ENCODE measurements at places on chromosomes 2 and 18.

- H3K4me3 ChIP-seq, result no peak overlapping the region
- H3K4me1 ChIP-seq, result peaks cover 20% of the 10 kb centered on the region
- no peaks in the 10 kb centered on the region for H3K27me3 ChIP-seq
- H3K36me3 ChIP-seq, result no peaks in the 10 kb centered on the region
Observed at GRCh38 chr2:220510668-220511067, 883.2 kb downstream of the SLC4A3 start.

DNA sequence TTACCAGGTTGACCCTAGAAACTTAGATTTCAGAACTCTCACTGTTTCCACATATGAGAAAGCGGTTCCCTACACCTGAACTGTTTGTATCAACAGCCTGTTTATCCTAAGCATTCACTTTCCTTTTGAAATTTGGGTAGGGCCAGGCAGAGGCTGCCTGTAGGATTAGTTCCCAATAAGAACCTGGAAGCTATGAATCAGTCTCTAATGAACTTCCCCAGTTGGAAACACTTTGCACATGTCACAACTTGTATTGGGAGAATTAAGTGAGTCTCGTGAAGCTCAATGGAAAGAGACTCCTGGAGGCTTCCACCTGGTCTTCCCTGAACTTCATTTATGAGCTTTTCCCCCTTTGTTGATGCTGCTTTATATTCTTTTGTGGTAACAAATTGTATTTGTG is 486.6 kb upstream of the HS6ST1 start:
- no peaks in the 10 kb centered on the region for H3K27me3 ChIP-seq
- H3K4me1 ChIP-seq, result no peaks in the 10 kb centered on the region
- H3K36me3 ChIP-seq, result no peaks in the 10 kb centered on the region
- H3K4me3 ChIP-seq, result no peak overlapping the region

GRCh38 chr18:78518805-78519204 is 460.8 kb upstream of the SALL3 start:
- H3K4me3 ChIP-seq, result no peak overlapping the region
- H3K36me3 ChIP-seq, result no peaks in the 10 kb centered on the region
- peaks cover 5% of the 10 kb centered on the region for H3K4me1 ChIP-seq
- H3K27me3 ChIP-seq, result no peaks in the 10 kb centered on the region

GRCh38 chr2:205789906-205790305 is 107.6 kb downstream of the NRP2 start:
- no peak overlapping the region for H3K27ac ChIP-seq
- H3K4me3 ChIP-seq, result no peak overlapping the region

GRCh38 chr2:102771114-102771513 is 9.3 kb downstream of the TMEM182 start:
- peaks cover 25% of the 10 kb centered on the region for H3K36me3 ChIP-seq
- H3K27ac ChIP-seq, result no peak overlapping the region
- no peaks in the 10 kb centered on the region for H3K27me3 ChIP-seq
- peaks cover 3% of the 10 kb centered on the region for H3K4me1 ChIP-seq

GRCh38 chr2:131145040-131145439 is 39.9 kb downstream of the PLEKHB2 start:
- no peaks in the 10 kb centered on the region for H3K27me3 ChIP-seq
- no peak overlapping the region for H3K4me3 ChIP-seq
- peaks cover 32% of the 10 kb centered on the region for H3K36me3 ChIP-seq
- no peak for DNase-seq

DNA sequence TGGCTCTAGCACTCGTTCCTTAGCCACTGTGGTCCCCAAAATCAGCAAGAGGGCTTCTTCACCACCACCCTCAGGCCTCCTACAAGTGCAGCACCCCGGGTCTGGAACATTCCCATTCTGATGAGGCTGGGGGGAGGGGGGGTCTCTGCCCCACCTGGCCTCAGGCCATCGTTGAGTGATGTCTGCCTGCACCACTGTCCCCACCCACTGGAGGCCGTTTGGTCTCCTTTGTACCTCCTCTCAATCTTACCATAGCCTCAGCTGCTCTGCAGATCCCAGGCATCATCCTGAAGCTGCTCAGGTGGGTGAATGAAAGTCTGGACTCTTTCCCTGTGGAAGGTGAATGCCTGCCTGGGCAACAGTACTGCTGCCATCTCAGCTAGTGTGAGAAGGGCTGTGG is 42.3 kb downstream of the WDR75 start:
- H3K36me3 ChIP-seq, result no peaks in the 10 kb centered on the region
- no peak overlapping the region for H3K4me3 ChIP-seq
- peaks cover 9% of the 10 kb centered on the region for H3K4me1 ChIP-seq
- H3K27ac ChIP-seq, result no peak overlapping the region
- DNase-seq, result no peak
- H3K27me3 ChIP-seq, result no peaks in the 10 kb centered on the region

DNA sequence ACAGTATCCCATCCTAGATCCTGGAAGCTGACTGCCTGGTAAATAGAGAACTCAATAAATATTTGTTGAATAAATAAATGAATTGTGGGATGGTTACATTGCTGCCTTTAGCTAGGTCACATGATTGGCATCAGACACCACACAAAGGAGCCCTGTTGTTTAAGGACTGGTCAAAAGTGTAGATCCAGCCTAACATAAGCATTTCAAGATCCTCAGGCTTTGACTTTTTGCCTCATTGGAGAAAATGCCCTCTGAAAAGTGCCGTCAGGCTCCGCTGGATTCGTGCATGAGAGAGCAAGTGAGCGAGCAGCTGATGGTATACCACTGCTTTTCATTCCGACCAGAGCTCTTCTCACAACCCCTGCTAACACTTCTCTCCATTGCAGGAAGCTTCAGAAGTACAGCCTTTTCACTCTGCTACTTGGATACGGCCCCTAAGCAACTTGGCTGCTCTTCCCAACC is 1.3 kb upstream of the ZNF24 start:
- no peaks in the 10 kb centered on the region for H3K27me3 ChIP-seq
- H3K27ac ChIP-seq, result peak overlapping the region; percentile 96
- H3K4me1 ChIP-seq, result peaks cover 28% of the 10 kb centered on the region
- DNase-seq, result no peak
- peaks cover 6% of the 10 kb centered on the region for H3K36me3 ChIP-seq
- H3K4me3 ChIP-seq, result peak overlapping the region; percentile 99

DNA sequence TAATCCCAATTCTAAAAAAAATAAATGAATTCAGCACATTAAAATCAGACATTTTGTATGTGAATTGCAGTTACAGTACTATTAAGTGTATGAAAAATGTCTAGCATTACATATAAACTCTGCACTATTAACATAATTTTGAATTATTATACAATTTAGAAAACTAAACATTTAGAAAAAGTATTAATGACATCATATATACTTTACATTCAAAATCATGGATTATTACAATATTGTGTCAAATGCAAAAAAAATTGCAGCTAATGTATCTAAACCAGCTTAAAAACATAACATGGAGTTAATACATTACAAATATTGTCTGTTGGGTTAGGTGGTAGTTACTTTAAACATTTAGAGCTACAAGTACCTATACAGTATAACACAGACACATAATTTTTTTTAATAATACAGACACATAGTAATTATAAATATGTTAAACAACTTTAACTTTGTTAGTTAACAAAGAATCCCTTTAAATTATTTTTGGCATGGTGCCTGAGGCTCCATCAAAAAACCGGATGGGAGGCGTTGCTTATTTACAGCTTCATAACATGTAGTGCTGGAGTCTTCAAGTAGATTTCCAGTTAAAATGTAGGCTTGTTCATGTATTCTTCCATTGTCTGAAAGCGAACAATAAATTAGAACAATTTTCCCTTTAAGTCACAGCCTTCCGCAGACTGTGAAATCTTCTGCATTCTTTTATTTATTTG is 79.1 kb downstream of the AP1S3 start:
- no peak overlapping the region for H3K4me3 ChIP-seq
- no peak for DNase-seq
- H3K4me1 ChIP-seq, result peaks cover 11% of the 10 kb centered on the region
- H3K36me3 ChIP-seq, result no peaks in the 10 kb centered on the region
- H3K27me3 ChIP-seq, result no peaks in the 10 kb centered on the region
- no peak overlapping the region for H3K27ac ChIP-seq

- H3K36me3 ChIP-seq, result no peaks in the 10 kb centered on the region
- H3K4me3 ChIP-seq, result no peak overlapping the region
- no peak for DNase-seq
- no peak overlapping the region for H3K27ac ChIP-seq
- no peaks in the 10 kb centered on the region for H3K4me1 ChIP-seq
Observed at GRCh38 chr2:1341404-1342120, 71.7 kb upstream of the TPO start.

DNA sequence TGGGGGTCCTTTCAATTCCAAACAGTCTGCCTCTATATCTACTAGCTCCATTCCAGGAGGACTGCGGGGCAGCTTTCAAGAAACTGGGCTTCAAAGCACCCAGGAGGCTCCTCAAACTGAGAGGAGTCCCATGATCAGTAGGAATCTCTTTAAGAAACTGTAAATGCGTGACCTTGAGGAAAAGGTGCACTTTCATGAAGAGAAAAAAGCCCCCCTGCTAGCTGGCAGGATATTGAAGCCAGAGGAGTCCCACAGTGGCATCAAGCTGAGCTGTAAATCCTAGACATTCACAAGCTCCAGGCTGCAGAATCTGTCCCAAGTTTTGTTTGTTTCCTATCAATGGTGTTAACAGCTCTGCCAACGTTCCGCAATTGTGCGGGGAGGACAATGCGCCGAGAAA is 790.1 kb downstream of the SLC4A3 start:
- no peaks in the 10 kb centered on the region for H3K36me3 ChIP-seq
- DNase-seq, result no peak
- H3K4me1 ChIP-seq, result peaks cover 16% of the 10 kb centered on the region
- H3K27me3 ChIP-seq, result peaks cover 2% of the 10 kb centered on the region
- H3K27ac ChIP-seq, result no peak overlapping the region

- no peaks in the 10 kb centered on the region for H3K27me3 ChIP-seq
- DNase-seq, result peak; percentile 66
- H3K4me3 ChIP-seq, result no peak overlapping the region
- H3K36me3 ChIP-seq, result peaks cover 23% of the 10 kb centered on the region
- H3K4me1 ChIP-seq, result peaks cover 11% of the 10 kb centered on the region
Observed at GRCh38 chr2:239162141-239162821, 238.5 kb downstream of the HDAC4 start.

GRCh38 chr2:105571445-105571987 is 172.7 kb upstream of the FHL2 start:
- peaks cover 13% of the 10 kb centered on the region for H3K4me1 ChIP-seq
- no peak overlapping the region for H3K27ac ChIP-seq
- H3K4me3 ChIP-seq, result no peak overlapping the region
- peaks cover 30% of the 10 kb centered on the region for H3K27me3 ChIP-seq
- no peaks in the 10 kb centered on the region for H3K36me3 ChIP-seq
- DNase-seq, result peak; percentile 10

DNA sequence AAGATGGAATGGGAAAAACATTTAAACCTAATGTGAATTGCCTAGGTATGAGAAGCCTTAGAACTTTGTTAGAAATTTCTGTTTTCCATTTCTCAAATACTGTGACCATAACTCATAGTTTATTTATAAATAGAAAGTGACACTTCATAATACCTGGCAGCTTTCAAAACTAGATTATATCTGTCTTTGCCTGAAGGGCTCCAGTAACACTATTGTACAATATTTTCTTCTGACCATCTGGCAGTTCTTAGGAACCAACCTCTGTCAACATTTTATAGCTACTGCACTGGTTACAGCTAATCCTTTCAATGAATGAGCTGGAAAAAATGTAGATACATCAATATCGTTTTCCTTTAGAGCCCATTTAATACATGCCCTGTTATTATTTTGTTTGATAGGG is 237.4 kb downstream of the CAMKMT start:
- H3K4me1 ChIP-seq, result no peaks in the 10 kb centered on the region
- no peaks in the 10 kb centered on the region for H3K27me3 ChIP-seq
- H3K27ac ChIP-seq, result no peak overlapping the region

GRCh38 chr2:217746808-217747207 is 256.0 kb downstream of the TNS1 start:
- H3K4me3 ChIP-seq, result no peak overlapping the region
- H3K27ac ChIP-seq, result no peak overlapping the region
- peaks cover 6% of the 10 kb centered on the region for H3K27me3 ChIP-seq
- H3K4me1 ChIP-seq, result peaks cover 22% of the 10 kb centered on the region

GRCh38 chr2:233247744-233248143 is 3.7 kb upstream of the ATG16L1 start:
- peak overlapping the region; percentile 96 for H3K27ac ChIP-seq
- no peak for DNase-seq
- H3K27me3 ChIP-seq, result peaks cover 11% of the 10 kb centered on the region
- H3K4me3 ChIP-seq, result peak overlapping the region; percentile 65
- peaks cover 2% of the 10 kb centered on the region for H3K4me1 ChIP-seq

GRCh38 chr2:231960810-231961348 is 634 bp upstream of the DIS3L2 start:
- peak overlapping the region; percentile 67 for H3K27ac ChIP-seq
- peak overlapping the region; percentile 90 for H3K4me3 ChIP-seq
- no peak for DNase-seq
- H3K36me3 ChIP-seq, result peaks cover 5% of the 10 kb centered on the region

DNA sequence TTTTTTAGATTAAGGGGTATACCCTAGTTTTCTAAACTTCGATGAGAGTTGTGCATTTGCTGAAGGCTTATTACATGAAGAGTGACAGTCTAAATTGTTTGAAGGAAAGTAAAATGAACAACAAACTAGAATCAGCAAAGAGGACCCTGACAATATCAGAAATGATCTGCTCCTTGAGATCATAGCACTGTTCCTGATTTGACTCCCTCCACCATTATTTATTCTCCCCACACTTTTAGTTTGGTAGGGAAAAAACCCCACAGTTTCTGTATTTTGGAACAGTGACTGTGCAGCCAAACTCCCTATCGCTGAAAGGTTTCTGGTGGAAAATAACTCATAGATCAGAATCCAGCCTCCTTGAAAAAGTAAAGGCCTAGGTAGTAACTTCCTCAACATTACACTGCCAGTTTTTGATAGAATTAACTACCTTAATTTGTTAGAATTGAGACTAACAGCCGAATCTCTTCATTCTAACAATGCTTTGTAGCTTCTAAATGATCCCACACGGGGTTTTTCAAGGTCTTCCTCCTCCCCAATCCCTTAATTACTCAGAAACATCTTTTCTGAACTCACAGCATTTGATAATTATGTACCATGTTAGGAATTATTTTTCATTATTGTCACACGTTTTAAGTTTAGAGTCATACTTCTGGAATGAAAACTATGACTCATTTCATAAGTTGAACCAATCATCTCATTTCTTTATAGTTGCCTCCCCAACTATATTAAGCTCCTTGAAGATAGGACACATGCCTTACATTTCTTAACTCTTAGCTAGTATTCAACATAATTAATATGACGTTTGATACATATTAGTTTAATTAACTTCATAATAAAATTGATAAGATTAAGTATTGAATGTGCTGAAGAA is 2.9 kb downstream of the MYL12A start:
- no peaks in the 10 kb centered on the region for H3K27me3 ChIP-seq
- peaks cover 28% of the 10 kb centered on the region for H3K4me1 ChIP-seq
- peaks cover 25% of the 10 kb centered on the region for H3K36me3 ChIP-seq
- peak overlapping the region; percentile 82 for H3K4me3 ChIP-seq

- DNase-seq, result no peak
- H3K4me3 ChIP-seq, result no peak overlapping the region
- no peaks in the 10 kb centered on the region for H3K36me3 ChIP-seq
- H3K4me1 ChIP-seq, result peaks cover 40% of the 10 kb centered on the region
- H3K27ac ChIP-seq, result peak overlapping the region; percentile 24
- no peaks in the 10 kb centered on the region for H3K27me3 ChIP-seq
Observed at GRCh38 chr2:95004287-95004686, 21.2 kb upstream of the MAL start.

- H3K27me3 ChIP-seq, result peaks cover 8% of the 10 kb centered on the region
- no peak overlapping the region for H3K27ac ChIP-seq
- DNase-seq, result no peak
Observed at GRCh38 chr2:222535477-222535876, 111.1 kb downstream of the SGPP2 start.
